ENCODE measurements at places on chromosomes 4 and X.

- no peaks in the 10 kb centered on the region for H3K36me3 ChIP-seq
- H3K27ac ChIP-seq = no peak overlapping the region
- H3K27me3 ChIP-seq = no peaks in the 10 kb centered on the region
Measured at GRCh38 chrX:43985511-43985910, 12.3 kb upstream of the NDP start.

GRCh38 chr4:7815981-7816380, 123.7 kb downstream of the AFAP1 start:
- peaks cover 23% of the 10 kb centered on the region for H3K4me1 ChIP-seq
- peaks cover 76% of the 10 kb centered on the region for H3K36me3 ChIP-seq
- no peaks in the 10 kb centered on the region for H3K27me3 ChIP-seq
- no peak overlapping the region for H3K4me3 ChIP-seq
- no peak for DNase-seq

GRCh38 chrX:68659385-68659784, 11.9 kb downstream of the STARD8 start:
- no peak for DNase-seq
- H3K27ac ChIP-seq = no peak overlapping the region
- no peak overlapping the region for H3K4me3 ChIP-seq

GRCh38 chr4:100422894-100423293, 94.9 kb downstream of the EMCN start:
- H3K36me3 ChIP-seq = no peaks in the 10 kb centered on the region
- H3K27me3 ChIP-seq = no peaks in the 10 kb centered on the region
- no peak for DNase-seq
- H3K4me3 ChIP-seq = no peak overlapping the region

- peaks cover 4% of the 10 kb centered on the region for H3K4me1 ChIP-seq
- no peaks in the 10 kb centered on the region for H3K36me3 ChIP-seq
- no peak overlapping the region for H3K4me3 ChIP-seq
- H3K27me3 ChIP-seq = no peaks in the 10 kb centered on the region
- DNase-seq = no peak
Measured at GRCh38 chr4:149884529-149885181, 69.0 kb upstream of the IQCM start.

DNA sequence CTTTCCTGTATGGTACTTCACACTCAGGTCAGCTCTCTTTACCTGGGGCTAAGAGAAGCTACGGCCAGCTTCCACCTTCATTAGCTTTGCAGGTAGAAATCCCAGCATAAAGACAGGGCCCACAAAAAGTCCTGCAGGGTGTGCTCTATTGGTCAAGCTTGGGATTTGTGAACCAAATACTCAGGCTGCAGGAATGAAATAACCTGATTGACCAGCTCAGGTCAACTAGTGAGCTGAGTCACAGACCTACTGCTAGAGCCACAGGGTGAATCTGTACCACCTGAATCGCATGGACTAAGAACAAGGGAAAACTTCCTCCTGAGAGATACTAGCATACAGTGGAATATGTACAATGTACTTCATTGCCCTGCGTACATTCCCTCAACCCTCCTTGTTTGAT, 172.2 kb downstream of the HHIP start:
- H3K36me3 ChIP-seq = no peaks in the 10 kb centered on the region
- H3K27me3 ChIP-seq = no peaks in the 10 kb centered on the region
- no peak for DNase-seq
- no peaks in the 10 kb centered on the region for H3K4me1 ChIP-seq
- no peak overlapping the region for H3K4me3 ChIP-seq

- H3K27me3 ChIP-seq = no peaks in the 10 kb centered on the region
- no peaks in the 10 kb centered on the region for H3K4me1 ChIP-seq
- H3K4me3 ChIP-seq = no peak overlapping the region
- peak overlapping the region; percentile 20 for H3K27ac ChIP-seq
- no peak for DNase-seq
- no peaks in the 10 kb centered on the region for H3K36me3 ChIP-seq
Measured at GRCh38 chrX:107834275-107835201, 8.9 kb downstream of the MID2 start.

DNA sequence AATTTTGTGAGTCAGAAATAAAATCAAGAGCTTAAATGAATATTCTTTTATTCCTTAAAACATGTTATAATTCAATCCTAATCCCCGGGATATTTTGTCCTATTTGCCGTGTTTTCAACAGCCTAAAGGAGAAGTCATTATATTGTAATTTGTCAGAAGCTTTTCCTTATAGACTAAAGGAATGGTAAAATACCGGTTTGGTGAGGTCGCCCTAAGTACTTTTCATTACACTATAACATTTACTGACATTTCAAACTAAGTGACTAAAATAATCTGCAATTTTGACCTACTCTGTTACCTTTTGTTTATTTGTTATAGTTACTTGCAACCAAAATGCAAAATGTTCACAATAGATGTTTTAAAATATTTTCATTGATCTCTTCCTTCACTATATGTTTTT, 8.8 kb downstream of the DCLK2 start:
- no peaks in the 10 kb centered on the region for H3K36me3 ChIP-seq

DNA sequence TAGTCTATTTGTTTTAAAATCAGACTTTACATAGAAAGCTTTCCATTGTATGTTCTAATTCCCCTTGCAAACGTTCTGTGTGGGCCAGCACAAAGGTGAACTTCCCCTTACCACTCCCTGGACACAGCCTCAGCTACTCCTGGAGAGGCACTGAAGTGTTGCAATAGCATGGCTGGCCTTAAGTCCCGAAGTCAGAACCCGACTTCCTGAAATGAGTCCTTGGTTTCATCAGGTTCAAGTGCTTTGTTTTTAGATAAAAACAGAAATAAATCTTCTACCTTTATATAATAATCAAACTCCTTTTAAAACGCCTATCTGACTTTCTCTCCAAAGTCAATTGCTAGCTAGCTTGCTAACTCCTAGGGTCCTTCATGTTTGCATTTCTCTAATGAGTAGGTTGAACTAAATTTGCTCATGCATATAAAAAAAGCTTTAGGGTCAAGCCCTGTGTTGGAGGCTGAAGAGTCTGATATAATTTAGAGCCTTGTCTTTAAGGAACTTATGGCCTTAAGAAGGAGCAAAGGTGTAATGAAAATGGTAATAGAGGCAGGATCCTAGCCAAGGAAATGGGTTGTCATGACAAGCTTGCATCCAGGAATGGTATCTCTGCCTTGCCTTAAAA, 9.0 kb downstream of the BMP3 start:
- no peak overlapping the region for H3K4me3 ChIP-seq
- no peaks in the 10 kb centered on the region for H3K36me3 ChIP-seq
- no peak for DNase-seq
- peaks cover 21% of the 10 kb centered on the region for H3K27me3 ChIP-seq
- no peak overlapping the region for H3K27ac ChIP-seq

GRCh38 chr4:158566860-158567259, 45.2 kb downstream of the RXFP1 start:
- no peaks in the 10 kb centered on the region for H3K4me1 ChIP-seq
- H3K4me3 ChIP-seq = no peak overlapping the region
- H3K27ac ChIP-seq = no peak overlapping the region
- H3K27me3 ChIP-seq = no peaks in the 10 kb centered on the region

DNA sequence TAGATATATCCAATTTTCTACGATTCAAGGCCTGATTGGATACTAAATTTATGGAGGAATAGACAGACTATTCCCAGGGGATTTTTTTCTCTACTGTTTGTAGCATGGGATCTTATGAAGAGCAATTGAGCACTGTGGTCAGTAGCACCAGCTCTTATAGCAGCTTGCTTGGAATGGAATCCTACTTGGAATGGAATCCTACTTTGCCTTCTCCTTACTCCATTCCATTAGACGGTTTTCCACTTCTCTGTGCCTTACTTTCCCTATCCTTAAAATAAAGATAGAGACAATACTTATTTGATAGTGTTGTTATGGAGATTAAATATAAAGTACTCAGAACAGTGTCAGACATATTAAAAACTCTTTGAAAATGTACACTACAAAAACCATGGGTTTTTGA, 133.5 kb downstream of the BTC start:
- H3K4me3 ChIP-seq = no peak overlapping the region
- peak overlapping the region; percentile 92 for H3K27ac ChIP-seq
- DNase-seq = no peak
- H3K27me3 ChIP-seq = no peaks in the 10 kb centered on the region

DNA sequence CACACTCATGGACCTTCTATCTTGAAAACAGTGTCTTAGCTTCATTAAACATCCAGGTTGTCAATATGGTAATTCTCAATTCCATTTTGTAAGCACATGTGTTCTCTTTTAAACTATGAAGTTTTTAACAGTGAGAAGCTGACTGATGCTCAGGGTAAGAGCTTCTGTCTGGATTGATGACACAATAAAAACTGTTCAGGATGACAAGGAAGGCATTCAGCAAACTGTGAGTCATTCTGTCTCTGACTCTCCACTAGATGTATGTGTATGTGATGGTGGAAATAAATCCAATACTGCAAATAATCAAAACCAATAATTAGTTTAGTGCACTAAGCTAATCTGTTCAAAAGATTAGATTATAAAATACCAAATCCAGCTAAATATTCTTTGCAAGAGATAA, 115.3 kb upstream of the ARX start:
- H3K36me3 ChIP-seq = no peaks in the 10 kb centered on the region
- H3K4me1 ChIP-seq = no peaks in the 10 kb centered on the region
- no peaks in the 10 kb centered on the region for H3K27me3 ChIP-seq
- no peak overlapping the region for H3K4me3 ChIP-seq
- H3K27ac ChIP-seq = no peak overlapping the region

DNA sequence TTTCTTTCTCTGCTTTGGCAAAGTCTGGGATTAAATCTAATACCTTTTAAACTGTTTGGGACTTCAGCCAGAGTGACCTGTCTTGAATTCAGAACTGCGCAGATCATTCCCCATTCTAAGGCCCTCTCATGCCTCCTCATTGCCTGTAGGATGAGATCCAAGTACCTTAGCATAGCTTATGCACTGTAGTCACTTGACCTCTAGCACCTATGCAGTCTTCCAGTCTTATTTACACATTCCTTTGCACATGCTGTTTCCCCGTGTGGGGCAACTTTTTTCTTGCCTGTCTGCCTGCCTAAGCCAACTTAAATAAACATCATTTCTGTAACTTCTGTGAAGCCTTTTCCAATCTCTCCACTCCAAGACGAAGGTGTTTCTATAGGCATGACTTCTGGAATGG, 68.4 kb downstream of the AR start:
- no peak for DNase-seq
- no peak overlapping the region for H3K4me3 ChIP-seq
- no peaks in the 10 kb centered on the region for H3K4me1 ChIP-seq
- no peaks in the 10 kb centered on the region for H3K27me3 ChIP-seq

DNA sequence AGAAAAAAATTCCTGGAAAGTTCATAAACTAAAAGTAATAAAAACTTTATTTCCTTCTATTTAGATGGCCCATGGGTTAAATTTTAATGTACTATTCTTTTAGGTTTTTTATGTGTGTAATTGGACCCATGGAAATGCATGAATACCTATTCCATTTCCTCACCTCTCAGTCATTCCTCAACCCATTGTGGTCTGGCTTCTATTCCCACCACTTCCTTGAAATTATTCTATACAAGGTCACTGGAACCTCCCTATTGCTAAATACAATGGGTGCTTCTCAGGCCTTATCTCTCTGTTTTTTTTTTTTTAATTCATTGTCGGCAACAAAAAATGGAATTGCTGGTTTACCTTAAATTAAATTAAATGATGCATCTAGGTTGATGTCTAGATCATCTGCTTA, 17.2 kb downstream of the SLC39A8 start:
- no peak for DNase-seq
- H3K4me1 ChIP-seq = no peaks in the 10 kb centered on the region
- H3K27me3 ChIP-seq = no peaks in the 10 kb centered on the region
- H3K36me3 ChIP-seq = no peaks in the 10 kb centered on the region
- no peak overlapping the region for H3K27ac ChIP-seq

- no peaks in the 10 kb centered on the region for H3K36me3 ChIP-seq
- H3K27me3 ChIP-seq = no peaks in the 10 kb centered on the region
- H3K27ac ChIP-seq = peak overlapping the region; percentile 72
- H3K4me3 ChIP-seq = peak overlapping the region; percentile 26
- peak; percentile 80 for DNase-seq
- peaks cover 49% of the 10 kb centered on the region for H3K4me1 ChIP-seq
Measured at GRCh38 chr4:76639288-76639687, 204.3 kb downstream of the SHROOM3 start.

DNA sequence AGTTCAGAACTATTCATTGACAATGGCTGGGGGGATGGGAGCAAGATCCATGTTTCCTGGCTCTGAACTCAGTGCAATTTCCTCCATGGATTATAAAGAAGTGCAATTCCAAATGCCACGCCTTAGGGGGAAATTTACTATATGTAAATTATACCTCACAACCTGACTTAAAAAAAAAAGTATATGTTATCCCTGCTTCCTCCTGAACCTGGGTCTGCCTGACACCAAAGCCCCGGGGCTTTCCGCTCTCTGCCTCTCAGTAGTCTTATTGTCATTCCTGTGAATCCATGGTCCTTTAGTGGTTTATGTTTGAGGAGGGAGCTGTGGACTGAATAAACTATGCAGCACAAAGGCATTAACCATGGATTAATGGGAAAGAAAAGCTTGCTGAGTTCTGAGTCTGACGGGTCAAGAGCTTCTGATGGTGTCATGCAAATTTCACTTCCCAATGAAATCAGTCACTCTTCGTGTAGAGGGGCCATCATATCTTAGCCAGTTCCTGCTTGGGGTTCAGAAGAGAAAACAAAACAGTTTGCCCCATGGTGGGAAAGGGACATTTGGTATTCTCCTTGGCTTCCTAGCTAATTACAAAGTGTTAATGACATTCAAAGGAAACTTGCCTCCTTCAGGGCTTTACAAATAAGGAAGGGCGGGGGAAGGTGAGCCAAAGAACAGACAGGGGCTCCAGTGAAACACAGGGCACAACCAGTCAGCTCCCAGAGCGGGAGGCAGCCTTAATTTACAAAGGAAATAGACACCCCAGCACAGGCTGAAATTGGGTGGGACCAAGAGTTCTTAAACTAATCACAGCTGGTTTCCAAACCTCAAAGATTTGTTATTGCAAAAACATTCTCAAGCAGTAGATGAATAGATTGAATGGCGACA, 14.3 kb downstream of the FAM9C start:
- no peak for DNase-seq
- H3K27me3 ChIP-seq = no peaks in the 10 kb centered on the region
- H3K27ac ChIP-seq = peak overlapping the region; percentile 82
- H3K4me1 ChIP-seq = peaks cover 17% of the 10 kb centered on the region
- H3K36me3 ChIP-seq = no peaks in the 10 kb centered on the region

- H3K27ac ChIP-seq = peak overlapping the region; percentile 92
- no peaks in the 10 kb centered on the region for H3K27me3 ChIP-seq
- peaks cover 16% of the 10 kb centered on the region for H3K4me1 ChIP-seq
- no peaks in the 10 kb centered on the region for H3K36me3 ChIP-seq
Measured at GRCh38 chrX:120736989-120737388, 107.1 kb upstream of the C1GALT1C1 start.

GRCh38 chrX:51825436-51825835, 68.0 kb upstream of the MAGED1 start:
- H3K27me3 ChIP-seq = no peaks in the 10 kb centered on the region
- H3K4me1 ChIP-seq = no peaks in the 10 kb centered on the region
- no peak overlapping the region for H3K4me3 ChIP-seq
- H3K36me3 ChIP-seq = no peaks in the 10 kb centered on the region
- no peak overlapping the region for H3K27ac ChIP-seq

GRCh38 chr4:16007471-16008095, 44.6 kb upstream of the FGFBP2 start:
- H3K4me3 ChIP-seq = no peak overlapping the region
- DNase-seq = no peak
- H3K4me1 ChIP-seq = no peaks in the 10 kb centered on the region
- H3K36me3 ChIP-seq = no peaks in the 10 kb centered on the region
- H3K27me3 ChIP-seq = no peaks in the 10 kb centered on the region

All from RWPE2 (cell line).